Thoracic aorta endothelial cell (primary cell): ENCODE measurements at places on chromosomes 4 and X. TPM values are rescaled to one million over a fixed set of nuclear protein-coding genes. Genes with fewer than 3 reads are reported as not detected.

The BTC gene
- total RNA-seq = 0.13 and 0.43 TPM in 2 replicates

The PF4V1 gene
- 0.80 TPM in 1 of 2 replicates, not detected in the other for total RNA-seq

The NEIL3 gene
- total RNA-seq = 14.1 and 18.4 TPM in 2 replicates

The ZCCHC18 gene
- 1.7 and 2.3 TPM in 2 replicates for total RNA-seq

The TMEM184C gene
- 40.2 and 42.6 TPM in 2 replicates for total RNA-seq

The KCNIP4 gene
- total RNA-seq = not detected in 2 replicates

The AMER1 gene
- total RNA-seq = 2.8 and 3.5 TPM in 2 replicates

The PAGE5 gene
- total RNA-seq = not detected in 2 replicates

The CYTL1 gene
- 45.8 and 113 TPM in 2 replicates for total RNA-seq
